A549 treated with RU486 at 1 μM for 4 hours (cell line): ENCODE measurements at places on chromosomes 6 and 20. TPM values are rescaled to one million over a fixed set of nuclear protein-coding genes. Genes with fewer than 3 reads are reported as not detected.

EPPIN gene
- not detected in 5 replicates for total RNA-seq

BACH2 gene
- total RNA-seq: 0.25 to 0.73 TPM (median 0.33 TPM) in 5 replicates

HTR1B gene
- total RNA-seq: 0.07 to 0.09 TPM in 2 of 5 replicates, not detected in the others

SAMD5 gene
- total RNA-seq: 0.41 to 0.73 TPM (median 0.66 TPM) in 5 replicates

RPS21 gene
- 2,577 to 3,032 TPM (median 2,708 TPM) in 5 replicates for total RNA-seq

SLC35F1 gene
- 0.02 TPM in 1 of 5 replicates, not detected in the others for total RNA-seq

SLC17A3 gene
- 0.53 to 1.4 TPM (median 0.93 TPM) in 5 replicates for total RNA-seq
